Peyer's patch (tissue), 4 donors: ENCODE measurements at places on chromosomes 16 and 17. TPM values are rescaled to one million over a fixed set of nuclear protein-coding genes. Genes with fewer than 3 reads are reported as not detected.

- DNase-seq: no peak
These were observed 101.3 kb downstream of the ZFHX3 start for GRCh38 chr16:72946474-72947194.

GRCh38 chr17:43983515-43984411 lies 20.7 kb upstream of the NAGS start:
- peak; percentile 55 for DNase-seq

DNA sequence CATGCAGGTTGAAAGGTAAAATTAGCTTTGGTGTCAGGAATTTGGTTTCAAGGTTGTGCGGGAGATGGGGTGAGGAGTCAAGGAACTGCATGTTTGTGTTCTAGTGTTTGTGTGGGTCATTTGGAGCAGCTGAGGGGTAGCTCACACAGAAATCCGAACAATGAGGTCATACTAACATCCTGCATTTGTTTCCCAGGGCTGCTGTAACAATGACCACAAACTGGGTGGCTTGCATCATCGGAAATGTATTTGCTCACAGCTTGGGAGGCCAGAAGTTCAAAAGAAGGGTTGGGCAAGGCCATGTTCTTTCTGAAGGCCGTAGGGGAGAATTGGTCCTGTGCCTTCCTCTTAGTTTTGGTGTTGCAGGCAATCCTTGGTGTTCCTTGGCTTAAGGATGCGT lies 287.4 kb downstream of the HAPSTR1 start:
- DNase-seq: no peak

MGAT5B gene
- total RNA-seq: 0.27 TPM

DNA sequence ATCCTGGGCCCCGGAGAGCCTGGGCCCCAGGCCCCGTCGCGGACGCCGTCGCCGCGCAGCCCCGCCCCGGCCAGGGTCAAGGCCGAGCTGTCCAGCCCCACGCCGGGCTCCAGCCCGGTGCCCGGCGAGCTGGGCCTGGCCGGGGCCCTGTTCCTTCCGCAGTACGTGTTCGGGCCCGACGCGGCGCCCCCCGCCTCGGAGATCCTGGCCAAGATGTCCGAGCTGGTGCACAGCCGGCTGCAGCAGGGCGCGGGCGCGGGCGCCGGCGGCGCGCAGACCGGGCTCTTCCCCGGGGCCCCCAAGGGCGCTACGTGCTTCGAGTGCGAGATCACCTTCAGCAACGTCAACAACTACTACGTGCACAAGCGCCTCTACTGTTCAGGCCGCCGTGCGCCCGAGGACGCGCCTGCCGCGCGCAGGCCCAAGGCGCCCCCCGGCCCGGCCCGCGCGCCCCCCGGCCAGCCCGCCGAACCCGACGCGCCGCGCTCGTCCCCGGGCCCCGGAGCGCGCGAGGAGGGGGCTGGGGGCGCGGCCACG lies 36.8 kb upstream of the ZC3H18 start:
- no peak for DNase-seq

- no peak for DNase-seq
These were observed 6.1 kb downstream of the ZC3H18 start for GRCh38 chr16:88576307-88576706.

DNA sequence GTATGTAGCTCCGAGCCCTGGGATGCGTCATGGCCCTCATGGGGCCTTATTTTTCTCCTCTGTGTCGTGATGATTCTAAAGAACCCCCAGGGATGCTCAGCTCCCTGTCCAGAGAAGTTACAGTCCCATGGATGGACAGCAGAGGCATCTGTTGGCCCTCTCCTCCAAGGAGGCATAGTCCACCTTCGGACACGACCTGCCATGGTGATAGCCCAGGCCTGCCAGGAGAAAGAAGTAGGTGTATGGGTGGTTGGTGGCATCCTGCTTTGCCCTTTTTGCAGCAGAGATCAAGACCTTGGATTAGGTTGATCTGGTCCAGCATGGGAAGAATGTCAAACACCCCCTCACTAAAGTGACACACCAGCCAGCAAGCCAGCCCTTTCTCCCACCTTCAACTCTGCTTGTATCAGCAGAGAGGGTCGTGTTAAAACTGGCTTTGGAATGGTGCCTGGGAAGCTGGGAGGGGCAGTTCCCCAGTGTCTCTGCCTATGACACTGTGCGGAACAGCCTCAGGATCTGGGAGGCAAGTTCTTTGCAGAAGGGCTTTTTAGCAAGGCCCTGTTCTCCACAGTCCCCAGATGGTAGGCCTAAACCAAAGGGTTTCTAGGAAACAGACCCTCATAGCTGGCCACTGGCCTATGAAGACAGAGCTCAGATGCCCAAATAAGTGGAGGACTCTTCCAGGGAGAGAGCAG lies 259.9 kb upstream of the RPL38 start:
- no peak for DNase-seq

- no peak for DNase-seq
These were observed 101.8 kb upstream of the CDH13 start for GRCh38 chr16:82524976-82525375.

- no peak for DNase-seq
These were observed 9.7 kb downstream of the OTOA start for GRCh38 chr16:21673469-21673868.

GRCh38 chr16:48479955-48480354 lies 94.7 kb upstream of the SIAH1 start:
- no peak for DNase-seq
